Activated CD8-positive, alpha-beta T cell treated with anti-CD3 and anti-CD28 coated beads for 36 hours (primary cell): ENCODE measurements at places on chromosomes 12 and 14. TPM values are rescaled to one million over a fixed set of nuclear protein-coding genes. Genes with fewer than 3 reads are reported as not detected.

DNA sequence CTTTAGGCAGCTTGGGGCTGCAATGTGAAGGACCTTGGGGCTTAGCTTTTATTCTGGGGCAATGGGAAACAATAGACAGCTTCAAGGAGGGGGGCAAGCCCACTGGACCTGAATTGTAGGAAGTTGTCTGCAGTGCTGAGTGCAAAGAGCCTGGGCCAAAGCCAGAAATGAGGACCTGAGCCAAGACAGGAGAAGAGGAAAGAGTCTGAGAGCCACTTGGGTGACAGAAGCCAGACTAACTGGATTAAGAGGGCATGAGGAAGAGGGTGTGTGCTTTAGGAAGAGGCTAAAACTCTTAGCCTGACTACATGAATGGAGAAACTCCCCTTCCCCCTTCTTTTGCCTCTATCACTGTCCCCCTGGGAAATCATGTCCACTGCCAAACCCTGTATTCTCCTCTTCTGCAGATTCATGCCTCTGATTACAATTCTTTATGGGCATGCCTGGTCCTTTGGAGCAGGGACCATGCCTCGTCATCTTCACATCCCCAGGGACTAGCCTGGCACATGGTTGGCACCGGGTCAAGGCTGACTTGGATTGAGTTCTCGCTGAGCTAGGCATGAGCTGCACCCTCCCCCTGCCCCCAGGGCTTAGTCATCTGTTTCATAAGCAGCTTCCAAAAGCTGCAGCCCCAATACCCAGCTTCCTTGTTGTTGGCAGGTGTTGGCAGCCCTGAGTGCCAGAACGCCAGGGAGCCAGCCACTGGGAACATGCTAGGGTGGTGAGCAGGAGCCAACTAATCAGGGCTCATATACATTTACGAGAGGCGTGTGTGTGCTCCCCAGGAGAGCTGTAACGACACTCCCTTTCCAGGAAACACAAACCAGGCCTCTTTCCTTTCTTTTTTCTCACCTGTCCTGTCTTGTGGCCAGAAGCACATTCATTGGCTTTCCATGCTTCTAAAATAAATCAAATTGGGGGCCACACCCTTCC, 27.7 kb upstream of the JDP2 start:
- no peaks in the 10 kb centered on the region for H3K27me3 ChIP-seq
- no peak overlapping the region for H3K27ac ChIP-seq
- H3K4me1 ChIP-seq: no peaks in the 10 kb centered on the region

Gene EGLN3
- 3.5 TPM for total RNA-seq

- DNase-seq: no peak
- no peaks in the 10 kb centered on the region for H3K4me1 ChIP-seq
- H3K27ac ChIP-seq: no peak overlapping the region
- no peaks in the 10 kb centered on the region for H3K36me3 ChIP-seq
- H3K27me3 ChIP-seq: no peaks in the 10 kb centered on the region
Observed at GRCh38 chr14:48125654-48126053, 450.2 kb upstream of the MDGA2 start.

DNA sequence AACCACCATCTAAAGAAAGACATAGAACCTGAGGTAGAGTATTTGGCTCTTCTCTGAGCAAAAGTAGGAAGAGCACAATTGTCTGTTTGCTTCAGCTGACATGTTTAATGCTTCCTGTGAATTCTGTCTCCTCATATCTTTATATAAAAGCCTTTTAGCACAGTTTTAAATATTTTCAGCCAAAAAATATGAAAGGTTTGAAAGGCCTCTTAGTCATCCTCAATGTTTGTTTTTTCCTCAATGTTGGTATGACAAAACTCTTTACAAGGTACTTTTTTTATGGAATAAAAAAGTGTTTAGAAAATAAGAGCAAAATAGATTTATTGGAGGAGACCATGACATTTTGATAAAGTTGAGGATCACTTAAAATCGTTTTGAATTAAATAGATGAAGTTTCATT, 360.9 kb downstream of the NAV3 start:
- H3K4me3 ChIP-seq: no peak overlapping the region
- H3K27ac ChIP-seq: no peak overlapping the region
- no peak for DNase-seq
- no peaks in the 10 kb centered on the region for H3K4me1 ChIP-seq

GRCh38 chr14:51458563-51458955, 193.2 kb upstream of the FRMD6 start:
- no peak overlapping the region for H3K27ac ChIP-seq
- DNase-seq: no peak
- H3K4me1 ChIP-seq: no peaks in the 10 kb centered on the region

GRCh38 chr14:98594156-98594555, 677.8 kb downstream of the BCL11B start:
- no peak for DNase-seq
- H3K27me3 ChIP-seq: no peaks in the 10 kb centered on the region
- peaks cover 3% of the 10 kb centered on the region for H3K36me3 ChIP-seq
- no peak overlapping the region for H3K27ac ChIP-seq
- no peak overlapping the region for H3K4me3 ChIP-seq

DNA sequence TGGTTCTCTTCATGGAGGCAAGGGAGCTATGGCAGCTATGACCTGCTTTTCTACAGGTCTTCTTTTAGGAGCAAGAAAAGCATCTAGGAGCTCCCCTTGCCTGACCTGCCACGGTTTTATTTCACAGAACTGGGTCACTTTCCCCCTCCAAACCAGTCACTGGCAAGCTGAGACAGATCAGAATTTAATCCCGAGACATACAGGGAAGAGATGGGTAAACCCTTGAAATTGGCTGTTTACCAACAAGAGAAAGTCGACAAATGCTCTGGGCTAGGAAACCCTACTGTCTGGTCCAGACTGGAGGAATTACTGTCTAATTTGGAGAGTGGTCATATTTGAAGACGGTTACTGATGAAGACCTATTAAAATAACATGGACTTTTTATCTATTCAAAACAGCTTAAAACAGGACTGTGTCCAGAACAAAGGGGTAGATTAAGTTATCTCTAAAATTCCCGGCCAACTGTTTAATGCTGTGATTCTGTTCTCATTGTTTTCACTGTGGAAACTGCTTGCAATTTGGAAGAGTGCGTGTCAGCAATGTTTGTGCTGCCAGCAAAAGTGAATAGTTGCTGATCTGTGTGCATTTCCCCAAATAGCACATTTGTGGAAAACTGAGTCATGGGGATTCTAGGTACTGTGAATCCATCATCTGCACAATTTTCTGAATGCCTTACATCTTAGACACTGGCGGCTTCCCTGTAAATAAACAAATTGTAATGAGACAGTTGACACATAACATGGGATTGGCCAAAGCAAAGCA, 73.4 kb upstream of the EEA1 start:
- no peak overlapping the region for H3K27ac ChIP-seq
- peaks cover 1% of the 10 kb centered on the region for H3K4me1 ChIP-seq
- no peaks in the 10 kb centered on the region for H3K36me3 ChIP-seq

Gene SIX6
- not detected for total RNA-seq

- no peaks in the 10 kb centered on the region for H3K27me3 ChIP-seq
- no peaks in the 10 kb centered on the region for H3K4me1 ChIP-seq
- H3K4me3 ChIP-seq: no peak overlapping the region
- H3K27ac ChIP-seq: no peak overlapping the region
- no peak for DNase-seq
Observed at GRCh38 chr14:46290706-46291105, 360.9 kb downstream of the RPL10L start.

DNA sequence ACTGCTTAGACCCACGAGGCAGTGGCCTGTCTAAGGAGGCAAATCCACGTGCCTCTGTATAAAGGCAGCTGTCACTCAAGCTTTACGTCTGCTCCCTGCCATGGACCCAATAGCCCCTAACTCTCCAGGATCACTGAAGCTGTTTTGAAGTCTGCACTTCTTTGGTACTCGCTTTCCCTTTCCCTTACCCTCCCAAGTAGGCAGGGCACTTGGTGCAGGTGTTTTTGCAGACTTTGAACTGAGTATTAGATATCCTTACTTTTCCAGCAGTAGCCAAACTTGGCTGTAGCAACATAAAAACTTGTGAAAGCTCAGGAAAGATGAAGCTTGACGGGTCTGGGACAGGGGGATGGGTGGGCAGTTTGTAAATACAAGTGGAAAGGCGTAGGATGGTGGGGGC, 17.8 kb upstream of the OR6S1 start:
- no peaks in the 10 kb centered on the region for H3K36me3 ChIP-seq
- H3K4me3 ChIP-seq: no peak overlapping the region
- H3K27me3 ChIP-seq: peaks cover 36% of the 10 kb centered on the region
- no peak for DNase-seq
- peaks cover 14% of the 10 kb centered on the region for H3K4me1 ChIP-seq

DNA sequence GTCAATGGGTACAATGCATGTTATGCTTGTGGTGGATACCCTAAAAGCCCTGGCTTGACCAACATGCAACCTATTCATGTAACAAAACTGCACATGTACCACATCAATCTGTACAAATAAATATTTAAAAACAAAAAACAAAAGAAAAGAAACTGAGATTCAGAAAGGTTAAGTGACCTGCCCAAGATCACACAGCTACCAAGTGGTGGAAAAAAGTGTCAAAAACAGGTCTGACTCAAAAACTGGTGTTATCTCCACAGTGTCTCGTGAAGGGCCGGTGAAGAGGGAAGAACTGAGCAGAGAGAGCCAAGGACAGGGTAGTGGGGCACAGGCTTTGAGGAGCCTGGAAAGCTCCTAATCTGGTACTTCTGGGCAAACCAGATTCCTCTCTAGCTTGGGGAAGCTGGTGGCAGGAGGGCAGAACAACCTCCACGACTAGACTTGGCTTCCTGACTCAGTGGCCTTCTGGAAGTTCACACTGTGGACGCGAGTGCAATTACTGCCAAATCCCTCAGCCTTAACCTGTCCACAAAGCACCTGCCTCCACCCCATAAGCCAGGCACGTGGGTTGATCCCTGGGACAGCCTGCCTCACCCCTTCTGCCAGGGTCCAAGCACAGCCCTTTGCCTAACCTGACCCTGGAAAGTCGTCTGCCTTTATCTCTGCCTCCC, 15.6 kb downstream of the ZBTB39 start:
- peaks cover 1% of the 10 kb centered on the region for H3K27me3 ChIP-seq
- no peak for DNase-seq
- no peak overlapping the region for H3K4me3 ChIP-seq
- H3K36me3 ChIP-seq: peaks cover under 1% of the 10 kb centered on the region
- no peak overlapping the region for H3K27ac ChIP-seq
